ENCODE measurements at places on chromosomes 2 and 18.

DNA sequence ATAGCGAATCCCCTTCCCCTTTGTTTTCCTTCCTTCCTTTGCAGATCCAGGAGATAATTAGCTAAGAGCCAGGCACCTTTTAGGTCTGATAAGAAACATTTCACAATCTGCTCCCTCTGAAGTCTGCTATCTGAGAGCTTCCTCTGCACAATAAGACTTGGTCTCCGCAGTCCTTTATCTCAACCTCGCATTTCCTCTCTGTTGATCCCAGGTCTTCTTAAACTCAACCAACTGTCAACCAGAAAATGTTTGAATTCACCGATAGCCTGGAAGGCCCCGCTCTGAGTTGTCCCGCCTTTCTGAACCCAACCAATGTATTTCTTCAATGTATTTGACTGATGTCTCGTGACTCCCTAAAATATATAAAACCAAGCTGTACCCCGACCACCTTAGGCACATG lies 78.4 kb upstream of the CTDP1 start:
- H3K27me3 ChIP-seq = peaks cover 3% of the 10 kb centered on the region
- no peaks in the 10 kb centered on the region for H3K4me1 ChIP-seq
- no peaks in the 10 kb centered on the region for H3K36me3 ChIP-seq
- no peak overlapping the region for H3K27ac ChIP-seq

GRCh38 chr18:40962784-40963183 lies 992.2 kb upstream of the PIK3C3 start:
- no peaks in the 10 kb centered on the region for H3K27me3 ChIP-seq
- H3K4me1 ChIP-seq = no peaks in the 10 kb centered on the region
- H3K36me3 ChIP-seq = no peaks in the 10 kb centered on the region
- no peak for DNase-seq

DNA sequence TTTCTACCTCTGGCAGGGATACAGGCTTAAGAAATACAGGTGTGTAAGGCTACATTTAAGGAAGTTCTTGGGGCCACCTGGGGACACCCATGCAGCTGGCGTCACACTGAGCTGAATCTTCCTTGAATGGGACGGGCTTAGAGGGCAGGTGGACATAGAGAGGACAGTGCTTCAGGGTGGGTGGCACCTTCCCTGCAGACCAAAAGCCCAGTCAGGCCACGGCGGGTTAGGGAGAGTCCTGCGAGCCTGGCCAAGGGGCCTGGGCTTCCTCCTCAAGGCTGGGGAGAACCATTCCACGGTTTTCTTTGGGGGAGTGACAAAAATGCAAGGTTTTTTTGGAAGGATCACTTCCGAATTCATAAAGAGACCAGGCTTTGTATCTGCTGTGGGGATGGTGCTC lies 73.4 kb downstream of the GNAL start:
- no peak overlapping the region for H3K4me3 ChIP-seq
- peaks cover under 1% of the 10 kb centered on the region for H3K27me3 ChIP-seq
- peaks cover 7% of the 10 kb centered on the region for H3K4me1 ChIP-seq
- H3K27ac ChIP-seq = no peak overlapping the region
- no peak for DNase-seq

DNA sequence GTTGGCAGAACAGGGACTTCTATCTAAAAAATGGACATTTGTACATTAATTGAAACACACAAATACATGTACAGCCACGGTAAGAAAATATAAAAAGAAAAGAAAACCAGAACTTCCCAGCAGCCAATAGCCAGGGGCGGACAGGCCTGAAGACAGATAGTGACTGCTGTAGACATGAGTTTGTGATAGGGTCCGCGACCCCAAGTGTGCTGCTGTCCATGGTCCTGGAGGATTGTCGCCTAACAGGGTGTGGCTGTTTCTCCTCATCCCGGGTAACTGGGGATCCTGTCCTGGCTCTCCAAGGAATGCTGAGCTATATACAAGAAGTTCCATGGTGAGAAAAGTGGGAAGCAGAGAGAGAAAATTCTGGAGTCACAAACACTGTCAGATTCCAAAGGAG lies 266.5 kb upstream of the SALL3 start:
- H3K27me3 ChIP-seq = peaks cover 13% of the 10 kb centered on the region
- no peak for DNase-seq
- H3K27ac ChIP-seq = no peak overlapping the region
- H3K36me3 ChIP-seq = no peaks in the 10 kb centered on the region

DNA sequence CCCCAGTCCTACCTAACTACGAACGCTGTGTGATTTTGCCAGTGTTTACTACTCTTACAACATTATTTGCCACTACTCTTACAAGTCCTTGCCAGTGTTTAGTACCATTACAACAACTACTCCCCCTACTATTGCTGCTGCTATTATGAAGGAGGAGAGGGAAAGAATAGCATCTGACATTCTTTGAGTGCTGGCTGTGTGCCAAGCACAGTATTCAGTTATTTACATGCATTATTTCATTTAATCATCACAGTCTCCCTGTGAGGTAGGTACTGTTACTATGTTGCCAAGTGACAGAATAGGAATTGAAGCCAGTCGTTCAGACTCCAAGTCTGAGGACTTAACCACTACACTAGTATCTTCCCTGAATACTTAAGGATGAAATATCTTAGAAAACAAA lies 185.9 kb upstream of the FOSL2 start:
- peaks cover 5% of the 10 kb centered on the region for H3K4me1 ChIP-seq
- no peaks in the 10 kb centered on the region for H3K36me3 ChIP-seq
- H3K27me3 ChIP-seq = no peaks in the 10 kb centered on the region

GRCh38 chr18:45863469-45863868 lies 38.0 kb downstream of the SIGLEC15 start:
- H3K4me1 ChIP-seq = no peaks in the 10 kb centered on the region
- H3K36me3 ChIP-seq = peaks cover 75% of the 10 kb centered on the region
- H3K27ac ChIP-seq = no peak overlapping the region
- H3K4me3 ChIP-seq = no peak overlapping the region
- H3K27me3 ChIP-seq = no peaks in the 10 kb centered on the region
- no peak for DNase-seq

GRCh38 chr2:190574169-190574568 lies 39.6 kb upstream of the NEMP2 start:
- H3K27ac ChIP-seq = no peak overlapping the region
- no peak overlapping the region for H3K4me3 ChIP-seq
- peaks cover 35% of the 10 kb centered on the region for H3K4me1 ChIP-seq
- DNase-seq = no peak
- no peaks in the 10 kb centered on the region for H3K36me3 ChIP-seq

DNA sequence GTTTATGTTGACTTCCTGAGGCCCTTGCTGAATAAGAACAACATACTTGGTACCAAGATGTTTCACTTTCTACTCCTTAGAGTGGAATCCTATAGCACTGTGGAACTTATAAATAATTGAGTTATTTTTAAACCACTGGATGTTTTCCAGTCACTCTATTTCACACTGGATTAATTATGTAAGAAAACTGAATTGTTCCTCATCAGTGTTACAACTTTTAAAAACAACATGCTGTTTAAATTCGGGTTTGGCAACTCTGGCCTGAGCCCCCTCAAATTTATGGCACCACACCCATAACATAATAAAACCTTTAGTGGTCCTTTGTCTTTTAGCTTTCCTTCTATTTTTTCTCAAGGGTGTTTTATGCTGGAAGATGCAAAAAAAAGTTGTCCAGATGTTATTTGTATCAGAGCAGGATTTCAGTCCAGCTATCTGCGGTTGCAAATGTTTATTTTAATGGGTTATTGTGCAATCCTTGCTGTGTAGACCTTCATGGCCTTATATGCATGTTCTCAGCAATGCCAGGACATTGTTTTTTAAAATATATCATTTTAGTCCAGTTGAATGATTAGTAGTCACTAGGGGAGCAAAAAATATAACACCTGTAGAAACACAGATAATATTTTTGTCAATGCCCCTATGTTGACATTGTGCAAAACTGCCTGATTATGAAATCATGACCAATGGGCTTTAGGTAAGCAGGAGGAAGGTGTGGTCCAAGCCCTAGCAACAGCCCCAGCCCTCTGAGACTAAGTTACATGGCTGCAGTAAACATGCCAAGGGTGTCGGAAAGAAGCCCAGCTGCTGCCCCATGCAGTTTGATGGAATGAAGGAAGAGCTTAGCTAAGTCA lies 638.0 kb upstream of the ZEB2 start:
- H3K4me3 ChIP-seq = no peak overlapping the region
- no peak overlapping the region for H3K27ac ChIP-seq
- no peaks in the 10 kb centered on the region for H3K27me3 ChIP-seq
- no peaks in the 10 kb centered on the region for H3K36me3 ChIP-seq
- H3K4me1 ChIP-seq = peaks cover 15% of the 10 kb centered on the region

DNA sequence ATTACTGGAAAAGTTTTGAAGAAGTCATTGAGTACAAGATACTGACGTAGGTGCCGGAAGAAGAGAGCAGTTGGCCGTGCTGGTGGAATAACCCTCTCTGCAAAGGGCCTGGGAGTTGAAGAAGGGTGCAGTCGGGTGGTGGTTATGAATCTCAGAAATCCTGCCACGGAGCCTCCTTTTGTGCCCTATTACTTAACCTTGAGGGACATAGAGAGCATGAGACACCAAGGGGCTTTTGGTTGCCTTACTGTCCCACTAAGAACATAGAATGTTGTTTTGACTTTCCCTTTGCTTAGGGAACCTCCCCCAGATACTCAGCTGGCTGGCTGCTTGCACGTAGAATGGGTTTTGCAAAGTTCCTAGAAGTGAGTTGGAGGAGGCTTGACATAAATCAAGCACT lies 1.3 kb upstream of the CD28 start:
- no peak overlapping the region for H3K27ac ChIP-seq
- no peak for DNase-seq
- no peaks in the 10 kb centered on the region for H3K27me3 ChIP-seq
- H3K4me1 ChIP-seq = peaks cover 4% of the 10 kb centered on the region

GRCh38 chr2:63614448-63614968 lies 25.7 kb downstream of the MDH1 start:
- H3K4me3 ChIP-seq = peak overlapping the region; percentile 79
- no peak for DNase-seq
- H3K27me3 ChIP-seq = no peaks in the 10 kb centered on the region
- H3K36me3 ChIP-seq = peaks cover 3% of the 10 kb centered on the region

GRCh38 chr2:218832081-218832480 lies 478 bp upstream of the PRKAG3 start:
- peaks cover 50% of the 10 kb centered on the region for H3K27me3 ChIP-seq
- no peak for DNase-seq
- no peak overlapping the region for H3K27ac ChIP-seq
- H3K36me3 ChIP-seq = no peaks in the 10 kb centered on the region
- no peaks in the 10 kb centered on the region for H3K4me1 ChIP-seq
- no peak overlapping the region for H3K4me3 ChIP-seq

- no peak for DNase-seq
- H3K4me1 ChIP-seq = no peaks in the 10 kb centered on the region
- peaks cover 3% of the 10 kb centered on the region for H3K36me3 ChIP-seq
- H3K4me3 ChIP-seq = no peak overlapping the region
- no peaks in the 10 kb centered on the region for H3K27me3 ChIP-seq
Observed at GRCh38 chr2:83971547-83971946, 487.5 kb downstream of the SUCLG1 start.

GRCh38 chr2:103324671-103325070 lies 562.8 kb downstream of the TMEM182 start:
- no peaks in the 10 kb centered on the region for H3K36me3 ChIP-seq
- no peak for DNase-seq
- no peak overlapping the region for H3K27ac ChIP-seq
- H3K4me1 ChIP-seq = no peaks in the 10 kb centered on the region

DNA sequence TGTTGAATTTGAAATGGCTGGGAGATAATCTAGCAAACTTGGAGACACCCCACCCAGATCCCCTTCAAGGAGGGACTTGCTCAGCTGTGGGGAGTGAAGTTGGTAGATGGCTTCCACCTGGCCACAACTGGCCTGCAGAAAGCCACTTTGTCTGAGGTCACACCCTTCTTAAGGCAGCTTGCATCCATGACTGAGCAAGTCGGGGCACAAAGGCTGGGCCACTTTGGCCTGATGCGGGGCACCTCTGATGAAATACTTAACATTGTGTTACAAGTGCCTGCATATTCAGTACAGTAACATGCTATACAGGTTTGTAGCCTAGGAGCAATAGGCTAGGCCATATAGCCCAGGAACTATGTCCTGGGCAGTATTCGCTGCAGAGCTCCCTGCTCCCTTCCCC lies 13.4 kb upstream of the RPL37A start:
- H3K4me1 ChIP-seq = peaks cover 9% of the 10 kb centered on the region
- no peaks in the 10 kb centered on the region for H3K27me3 ChIP-seq
- no peak overlapping the region for H3K4me3 ChIP-seq
- peaks cover 19% of the 10 kb centered on the region for H3K36me3 ChIP-seq

DNA sequence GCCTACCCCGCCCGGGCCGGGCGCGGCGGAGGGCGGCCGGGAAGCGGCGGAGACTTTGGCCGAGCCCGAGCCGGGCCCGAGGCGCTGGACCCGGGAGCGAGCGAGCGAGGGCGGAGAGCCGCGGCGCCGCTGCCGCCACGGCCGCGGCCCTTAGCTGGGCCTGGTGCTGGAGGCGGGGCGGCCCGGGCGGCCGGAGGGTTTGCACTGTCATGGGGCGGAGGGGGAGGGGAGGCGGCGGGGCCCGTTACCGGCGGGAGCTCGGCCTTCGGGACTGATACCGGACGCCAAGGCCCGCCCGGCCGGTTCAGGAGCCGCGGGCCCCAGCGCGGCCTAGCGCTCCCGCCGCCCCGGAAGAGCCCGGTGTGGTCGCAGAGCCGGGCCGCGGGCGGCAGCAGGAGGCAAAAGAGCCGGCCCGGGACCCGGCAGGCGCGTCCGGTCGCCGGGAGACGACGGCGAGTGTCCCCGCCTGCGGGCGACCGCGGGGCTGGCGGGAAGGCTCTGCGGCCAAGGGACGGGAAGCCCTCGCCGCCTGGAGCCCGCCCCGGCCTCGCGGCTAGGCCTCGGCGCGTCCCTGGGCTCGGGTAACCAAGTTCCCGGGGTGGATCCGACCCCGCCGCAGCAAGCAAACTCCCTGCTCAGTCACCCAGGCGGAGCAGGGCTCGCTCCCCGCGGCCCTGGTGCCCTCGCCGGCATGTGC lies 697 bp downstream of the KCMF1 start:
- H3K4me3 ChIP-seq = peak overlapping the region; percentile 95
- peak; percentile 79 for DNase-seq
- H3K36me3 ChIP-seq = peaks cover 12% of the 10 kb centered on the region
- peaks cover 35% of the 10 kb centered on the region for H3K4me1 ChIP-seq

GRCh38 chr2:240319221-240319854 lies 116.1 kb upstream of the GPC1 start:
- no peaks in the 10 kb centered on the region for H3K4me1 ChIP-seq
- peaks cover 3% of the 10 kb centered on the region for H3K27me3 ChIP-seq
- DNase-seq = peak; percentile 60
- no peak overlapping the region for H3K4me3 ChIP-seq
